Pulmonary artery endothelial cell (primary cell): ENCODE measurements at places on chromosomes 6 and 20. TPM values are rescaled to one million over a fixed set of nuclear protein-coding genes. Genes with fewer than 3 reads are reported as not detected.

Gene NUP153
- 31.1 and 41.8 TPM in 2 replicates for total RNA-seq

Gene OR12D3
- not detected in 2 replicates for total RNA-seq

Gene PRR18
- not detected in 2 replicates for total RNA-seq

Gene B3GAT2
- under 0.01 TPM in 1 of 2 replicates, not detected in the other for total RNA-seq

Gene RSPH4A
- total RNA-seq = 0.04 and 0.13 TPM in 2 replicates

Gene VNN1
- total RNA-seq = not detected in 2 replicates

Gene MLIP
- total RNA-seq = 10.8 and 21.7 TPM in 2 replicates

Gene ARMH2
- not detected in 2 replicates for total RNA-seq

Gene PTPN1
- 50.9 and 62.8 TPM in 2 replicates for total RNA-seq

Gene FERMT1
- total RNA-seq = 1.1 and 2.2 TPM in 2 replicates

Gene L3MBTL3
- 57.9 and 68.6 TPM in 2 replicates for total RNA-seq
